A549 (cell line): ENCODE measurements at places on chromosomes 2 and 18. TPM values are rescaled to one million over a fixed set of nuclear protein-coding genes. Genes with fewer than 3 reads are reported as not detected.

DNA sequence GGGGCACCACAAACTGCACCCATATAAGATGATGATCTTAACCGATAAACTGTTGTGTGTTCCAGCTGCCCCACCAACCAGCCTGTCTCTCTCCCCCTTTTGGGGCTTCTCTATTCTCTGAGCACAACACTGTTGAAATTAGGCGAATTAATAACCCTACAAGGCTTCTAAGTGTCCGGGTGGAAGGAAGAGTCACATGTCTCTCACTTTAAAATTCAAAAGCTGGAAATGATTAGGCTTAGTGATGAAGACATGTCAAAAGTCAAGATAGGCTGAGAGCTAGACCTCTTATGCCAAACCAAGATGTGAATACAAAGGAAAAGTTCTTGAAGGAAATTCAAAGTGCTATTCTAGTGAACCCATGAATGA lies 782.1 kb downstream of the MBD2 start:
- no peak for DNase-seq

GRCh38 chr2:234288974-234289455 lies 207.9 kb downstream of the ARL4C start:
- DNase-seq = peak; percentile 70

- DNase-seq = no peak
These were observed 71.0 kb downstream of the TMEM182 start for GRCh38 chr2:102832789-102833188.

- DNase-seq = no peak
These were observed 8.3 kb downstream of the TCF4 start for GRCh38 chr18:55579501-55580270.

- DNase-seq = no peak
These were observed 14.4 kb downstream of the GPR55 start for GRCh38 chr2:230910546-230911177.

GRCh38 chr2:73292316-73292905 lies 937 bp downstream of the EGR4 start:
- DNase-seq = no peak

Gene UGT1A3
- 0.08 to 0.23 TPM (median 0.17 TPM) in 3 replicates for polyA plus RNA-seq

Gene TCF23
- not detected in 3 replicates for polyA plus RNA-seq
